AG20443 (cell line): ENCODE measurements at places on chromosomes 7 and 10.
A peak's percentile ranks its signal among the peaks of the same experiment; 100 is the strongest.

- no peak for DNase-seq
Observed at GRCh38 chr7:133642907-133643306, 390.0 kb downstream of the EXOC4 start.

DNA sequence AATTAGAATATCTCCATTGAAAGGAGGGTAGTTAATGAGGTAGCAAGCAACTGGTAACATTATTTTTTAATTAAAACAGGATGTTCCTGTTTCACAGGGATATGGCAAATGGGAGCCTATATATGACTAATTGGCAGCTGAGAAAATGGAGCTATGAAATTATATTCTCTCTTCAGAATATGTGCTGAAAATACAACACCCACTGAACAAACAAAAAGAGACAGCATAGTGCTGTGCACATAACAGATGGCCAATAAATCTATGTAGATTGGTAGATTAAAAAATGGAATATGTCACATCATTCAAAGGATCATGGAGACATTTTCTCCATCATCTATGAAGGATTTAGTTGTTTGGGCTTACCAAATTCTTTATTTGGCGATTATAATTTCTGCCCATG lies 362.0 kb downstream of the GPR37 start:
- DNase-seq: no peak

- DNase-seq: no peak
Observed at GRCh38 chr10:55283031-55283430, 482.0 kb upstream of the PCDH15 start.

GRCh38 chr7:44750921-44751571 lies 2.4 kb downstream of the ZMIZ2 start:
- peak; percentile 10 for DNase-seq

- DNase-seq: peak; percentile 82
Observed at GRCh38 chr10:103884681-103885139, 29.3 kb upstream of the SH3PXD2A start.

GRCh38 chr7:103686763-103687162 lies 240.8 kb upstream of the SLC26A5 start:
- DNase-seq: no peak

- no peak for DNase-seq
Observed at GRCh38 chr10:16787361-16787791, 29.8 kb downstream of the RSU1 start.

DNA sequence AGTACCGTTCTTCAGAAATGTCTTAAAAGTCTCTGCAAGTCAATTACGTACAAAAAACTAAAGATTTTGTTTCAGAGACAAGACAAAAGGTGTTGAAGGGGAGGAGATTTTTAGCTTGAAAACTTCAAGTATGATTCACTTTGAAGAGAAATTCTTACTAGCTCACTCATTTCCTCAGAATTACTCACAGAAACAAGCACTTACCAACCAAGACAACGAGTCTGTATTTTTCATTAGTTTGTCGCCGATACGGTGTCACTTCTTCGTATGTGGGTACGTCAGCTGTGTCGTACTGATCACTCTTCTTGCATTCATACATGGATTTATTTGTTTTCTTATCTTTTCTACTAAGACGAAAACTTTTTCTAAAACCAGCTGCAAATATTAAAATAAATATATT lies 90.6 kb upstream of the ODAD2 start:
- peak; percentile 47 for DNase-seq

GRCh38 chr10:74706966-74707365 lies 119.4 kb upstream of the KAT6B start:
- DNase-seq: no peak

DNA sequence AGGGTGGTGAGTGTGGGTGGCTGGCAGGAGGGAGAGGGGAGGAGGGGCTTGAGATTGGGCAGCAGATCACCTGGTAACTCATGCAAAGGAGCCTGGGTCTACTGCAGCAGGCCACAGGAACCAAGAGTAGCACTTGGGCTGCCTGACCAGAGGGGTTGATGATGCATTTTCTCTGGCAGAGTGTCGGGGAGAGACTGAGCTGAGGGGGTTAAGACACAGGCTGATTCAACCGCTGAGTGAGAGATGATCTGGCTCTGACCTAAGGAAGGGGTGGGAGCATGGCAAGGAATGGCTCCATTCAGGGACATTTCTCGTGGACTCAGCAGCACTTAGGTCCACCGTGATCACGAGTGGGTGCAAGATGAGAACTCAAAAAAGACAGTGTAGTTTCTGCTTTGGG lies 115.5 kb upstream of the STK17A start:
- peak; percentile 85 for DNase-seq

- DNase-seq: no peak
Observed at GRCh38 chr10:108696792-108697477, 1226.4 kb downstream of the XPNPEP1 start.

DNA sequence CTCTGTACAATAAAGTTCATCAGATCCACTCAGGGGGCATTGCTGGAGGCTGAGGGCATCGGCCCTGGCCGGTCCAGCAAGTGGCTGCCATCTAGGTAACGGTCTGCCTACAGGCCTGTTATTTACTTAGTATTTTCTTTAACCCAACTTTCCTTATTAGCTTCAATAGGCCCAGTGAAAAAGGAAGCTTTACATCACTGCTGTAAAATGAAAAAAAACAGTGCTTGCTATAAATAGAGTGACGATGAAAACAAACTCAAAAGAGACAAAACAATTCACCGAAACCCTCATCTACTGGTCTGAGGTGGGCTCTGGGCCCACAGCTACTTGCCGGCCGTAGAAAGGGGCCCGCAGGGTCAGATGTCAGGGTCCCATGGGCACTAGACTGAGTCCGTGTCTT lies 192.5 kb downstream of the ELFN1 start:
- no peak for DNase-seq

- no peak for DNase-seq
Observed at GRCh38 chr10:47078393-47079203, 167.4 kb downstream of the PTPN20 start.

GRCh38 chr7:115136796-115137443 lies 215.0 kb downstream of the MDFIC start:
- DNase-seq: no peak

DNA sequence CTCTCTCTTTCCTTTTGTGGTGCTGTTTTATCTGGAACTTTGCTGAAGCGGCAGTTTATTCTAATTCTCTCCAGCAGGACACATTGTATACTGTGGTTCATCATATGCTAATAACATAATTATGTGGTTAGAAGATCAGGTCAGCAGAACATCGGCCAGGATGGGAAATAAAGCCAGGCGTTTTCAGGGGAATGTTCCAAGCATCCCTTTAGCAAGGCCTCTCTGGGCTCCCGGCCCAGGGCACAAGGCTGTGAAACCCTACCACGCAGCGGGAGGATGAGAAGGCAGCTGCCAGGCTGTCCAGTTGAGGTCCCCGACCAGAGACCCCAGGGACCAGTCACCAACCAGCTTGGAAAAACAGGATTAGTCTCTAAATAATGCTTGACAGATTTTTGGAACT lies 112.2 kb upstream of the GALNT17 start:
- no peak for DNase-seq

DNA sequence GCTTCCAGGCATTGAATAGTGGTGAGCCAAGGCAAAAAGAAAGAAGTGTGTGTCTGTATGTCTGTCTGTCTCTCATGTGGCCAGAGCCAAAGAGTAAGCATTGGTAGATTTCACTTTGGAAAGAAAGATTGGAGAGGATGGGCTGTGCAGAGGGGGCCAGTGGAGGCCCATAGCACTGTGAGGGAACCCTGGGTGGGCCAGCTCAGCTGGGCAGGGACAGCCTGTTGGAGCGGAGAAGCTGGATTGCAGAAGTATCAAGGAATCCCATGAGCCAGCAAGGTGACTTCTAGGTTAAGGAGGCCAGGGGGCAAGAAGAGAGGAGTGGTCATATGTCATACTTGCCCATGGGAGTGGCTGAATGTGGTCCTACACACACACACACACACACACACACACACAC lies 1.5 kb upstream of the GRID1 start:
- no peak for DNase-seq

- DNase-seq: no peak
Observed at GRCh38 chr10:131453721-131454634, 142.5 kb upstream of the TCERG1L start.
